Stimulated activated CD4-positive, alpha-beta T cell treated with anti-CD3 and anti-CD28 coated beads, Interleukin-12 subunit alpha, Interleukin-12 subunit beta, amount 100 ng/mL, for 4 hours (primary cell): ENCODE measurements at places on chromosomes 11 and 22.

GRCh38 chr11:1772270-1773130 lies 8.8 kb upstream of the CTSD start:
- DNase-seq: peak; percentile 42

- DNase-seq: no peak
Observed at GRCh38 chr11:7414973-7415817, 70.1 kb upstream of the OLFML1 start.

DNA sequence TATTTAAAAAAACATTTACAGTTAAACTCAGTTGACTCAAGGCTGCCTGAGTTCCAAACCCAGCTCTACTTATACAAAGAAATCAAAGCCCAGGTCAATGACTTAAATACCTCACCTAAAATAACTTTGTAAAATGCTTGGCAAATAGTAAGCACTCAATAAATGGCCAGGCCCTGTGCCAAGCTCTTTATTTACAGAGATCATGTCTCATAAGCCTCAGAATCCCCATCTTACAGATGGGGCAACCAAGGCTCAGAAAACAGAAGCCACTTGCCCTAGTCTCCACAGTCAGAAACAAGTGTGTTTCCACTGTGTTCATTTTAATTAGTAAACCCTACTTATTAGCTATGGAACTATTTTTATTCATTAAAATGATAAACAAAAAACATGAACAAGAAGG lies 30.5 kb upstream of the TTC28 start:
- no peak for DNase-seq

- DNase-seq: no peak
Observed at GRCh38 chr11:103110391-103110790, 1.2 kb downstream of the DYNC2H1 start.

- no peak for DNase-seq
Observed at GRCh38 chr11:57397394-57397990, 7.0 kb upstream of the PRG2 start.

DNA sequence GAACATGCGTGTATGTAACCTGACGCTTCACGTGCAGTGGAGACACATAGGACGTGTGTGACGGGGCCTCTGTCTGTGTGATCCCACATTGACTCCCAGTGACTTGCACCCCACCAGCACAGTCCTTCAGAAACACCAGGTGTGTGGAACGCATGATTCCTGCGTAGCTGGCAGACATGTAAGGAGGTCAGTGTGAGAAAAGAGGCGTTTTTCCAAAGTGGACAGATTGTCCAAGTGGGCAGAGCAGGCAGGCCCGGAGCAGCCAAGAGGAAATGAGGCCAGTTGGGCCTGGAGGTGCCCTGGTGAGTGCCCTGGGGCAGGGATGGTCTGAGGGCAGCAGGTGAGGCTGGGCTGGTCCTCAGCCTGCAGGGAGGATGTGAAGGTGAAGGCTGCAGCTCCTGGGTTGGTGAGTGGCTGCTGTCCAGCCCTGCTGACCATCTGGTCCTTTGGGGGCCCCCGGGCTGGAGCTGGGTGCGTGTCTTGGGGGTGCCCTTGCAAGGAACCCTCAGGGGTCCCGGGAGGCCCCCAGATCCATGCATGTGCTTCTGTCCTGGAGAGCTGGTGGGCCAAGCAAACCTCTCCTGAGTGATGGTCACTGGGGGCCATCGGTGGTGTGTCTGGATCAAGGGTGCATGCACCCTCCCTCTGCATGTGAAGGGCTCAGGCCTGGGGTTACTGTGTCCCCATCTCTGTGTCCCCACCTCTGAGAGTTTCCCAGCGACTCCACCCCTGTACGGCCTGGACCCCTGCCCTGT lies 26.6 kb downstream of the SHANK3 start:
- no peak for DNase-seq

GRCh38 chr11:112281726-112282125 lies 21.1 kb upstream of the PLET1 start:
- DNase-seq: no peak

DNA sequence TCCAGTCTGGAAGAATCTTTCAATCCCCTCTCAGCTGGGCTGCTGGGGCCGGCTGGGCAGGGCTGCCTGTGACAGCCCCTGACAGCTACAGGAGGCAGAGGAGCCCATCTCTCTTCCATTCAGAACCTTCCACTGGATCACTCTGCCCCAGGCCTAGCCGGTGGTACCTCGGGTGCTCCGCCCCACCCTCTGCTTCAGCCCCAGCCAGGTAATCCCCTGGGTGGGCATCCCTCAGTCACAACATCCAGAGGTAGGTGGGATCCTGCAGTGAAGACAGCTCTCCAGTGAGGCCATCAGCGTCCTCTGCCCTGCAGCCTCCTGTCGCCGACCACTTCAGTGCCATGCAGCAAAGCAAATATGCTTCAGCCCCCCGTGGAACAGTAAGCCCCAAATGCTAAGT lies 223.7 kb downstream of the DSCAML1 start:
- DNase-seq: no peak

DNA sequence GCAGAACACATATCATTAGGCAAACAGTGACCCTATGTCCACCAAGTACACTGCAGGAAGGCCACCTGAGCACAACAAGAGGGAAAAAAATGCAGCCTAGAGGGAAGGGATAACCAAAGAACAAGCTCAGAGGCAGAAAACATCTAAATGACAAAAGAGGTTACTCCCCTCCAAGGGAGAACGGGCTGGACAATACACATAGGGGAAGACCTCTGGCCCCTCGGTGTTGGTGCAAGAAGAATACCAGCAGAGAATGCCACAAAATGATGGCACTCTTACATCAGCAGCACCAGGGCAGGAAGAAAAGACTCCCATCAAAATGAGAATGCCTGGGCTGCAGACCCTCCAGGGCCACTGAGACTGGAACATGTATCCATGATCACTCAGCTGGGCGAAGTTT lies 66.6 kb upstream of the OPCML start:
- no peak for DNase-seq

DNA sequence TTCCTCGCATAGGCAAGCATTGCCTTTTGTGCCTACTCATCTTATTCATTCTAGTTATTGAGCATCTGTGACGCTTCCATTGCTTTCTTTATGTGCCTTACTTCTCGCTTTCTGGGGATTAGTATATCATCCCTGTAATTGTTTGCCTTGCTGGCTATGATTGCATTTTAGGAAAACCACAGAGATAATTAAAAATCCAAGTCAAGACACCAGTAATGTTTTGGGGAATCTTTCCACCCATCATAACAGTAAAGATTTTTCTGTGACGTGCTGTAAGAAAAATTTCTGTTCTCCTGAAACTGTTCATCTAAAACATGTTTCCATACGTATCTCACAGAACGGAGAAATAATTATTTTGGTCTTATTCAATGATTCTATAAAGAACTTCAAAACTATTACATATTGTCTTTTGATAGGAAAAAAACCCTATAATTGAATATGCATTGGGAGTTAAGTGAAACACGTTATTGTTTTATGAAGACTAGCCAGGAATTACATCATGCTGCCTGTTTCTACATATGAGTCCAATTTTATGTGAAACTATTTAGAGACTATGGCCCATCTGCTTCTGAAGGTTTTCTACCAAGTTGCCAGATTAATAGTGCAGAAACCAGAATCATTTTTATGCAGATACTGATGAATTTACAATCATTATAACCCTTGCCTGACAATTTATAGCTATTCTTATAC lies 133.7 kb upstream of the FIBIN start:
- no peak for DNase-seq

DNA sequence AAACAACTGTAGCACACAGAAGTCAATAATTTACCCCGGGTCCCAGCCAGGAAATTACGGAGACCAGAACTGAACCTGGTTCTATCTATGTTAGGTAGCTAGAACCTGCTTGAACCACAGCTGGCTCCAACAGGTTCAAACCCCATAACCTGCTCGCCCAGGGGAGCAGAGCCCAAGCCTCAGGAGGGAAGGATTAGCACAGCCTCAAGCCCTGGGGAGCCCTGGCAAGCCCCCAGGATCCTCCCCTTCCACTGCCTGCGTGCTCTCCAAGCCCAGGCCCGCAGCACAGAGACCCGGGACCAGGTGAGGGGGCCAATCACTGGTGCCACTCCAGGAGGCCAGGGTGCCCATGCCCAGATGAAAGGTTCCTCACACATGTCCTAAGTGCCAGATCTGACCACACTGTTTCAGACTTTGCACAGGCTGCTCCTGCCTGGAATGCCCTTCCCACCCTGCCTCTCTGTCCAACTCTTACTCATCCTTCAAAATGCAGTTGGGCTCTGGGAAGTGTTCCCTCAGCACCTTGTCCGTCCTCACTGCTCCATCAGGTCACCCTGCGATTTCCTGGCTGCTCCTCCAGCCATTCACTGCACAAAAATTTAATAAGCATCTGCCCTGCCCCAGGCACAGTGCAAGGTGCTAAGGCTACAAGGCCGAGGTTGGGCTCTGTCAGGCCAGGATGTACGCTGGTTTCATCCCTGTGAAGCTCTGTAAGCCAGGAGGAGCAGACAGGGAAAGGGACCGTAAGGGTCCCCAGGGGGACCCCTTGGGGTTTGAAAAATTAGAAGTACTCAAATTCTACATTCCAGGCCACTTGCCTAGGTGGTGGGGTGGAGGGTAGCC lies 32.2 kb downstream of the ARRB1 start:
- no peak for DNase-seq

DNA sequence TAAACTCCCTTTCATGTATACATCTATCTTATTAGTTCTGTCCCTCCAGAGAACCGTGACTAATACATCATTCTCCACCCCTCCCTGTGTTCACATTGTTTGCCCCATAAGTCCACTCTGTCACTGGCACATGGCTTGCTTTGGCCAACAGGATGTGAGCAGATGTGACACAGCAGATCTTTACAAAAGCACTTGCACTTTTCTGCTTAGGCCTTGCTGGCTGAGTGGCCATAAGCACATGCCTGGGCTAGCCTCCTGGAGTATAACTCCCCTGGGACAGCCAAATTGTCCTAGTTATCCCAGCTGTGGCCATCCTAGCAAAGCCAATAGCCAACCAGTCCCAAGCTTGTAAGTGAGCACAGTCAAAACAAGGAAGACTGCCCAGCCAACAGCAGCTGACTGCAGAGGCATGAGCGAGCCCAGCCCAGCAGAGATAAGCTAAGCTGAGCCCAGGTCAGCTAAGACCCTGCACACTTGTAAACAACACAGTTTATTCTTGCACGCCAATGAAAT lies 9.7 kb upstream of the RCN1 start:
- no peak for DNase-seq

GRCh38 chr11:95076416-95076815 lies 9.7 kb downstream of the SRSF8 start:
- no peak for DNase-seq

DNA sequence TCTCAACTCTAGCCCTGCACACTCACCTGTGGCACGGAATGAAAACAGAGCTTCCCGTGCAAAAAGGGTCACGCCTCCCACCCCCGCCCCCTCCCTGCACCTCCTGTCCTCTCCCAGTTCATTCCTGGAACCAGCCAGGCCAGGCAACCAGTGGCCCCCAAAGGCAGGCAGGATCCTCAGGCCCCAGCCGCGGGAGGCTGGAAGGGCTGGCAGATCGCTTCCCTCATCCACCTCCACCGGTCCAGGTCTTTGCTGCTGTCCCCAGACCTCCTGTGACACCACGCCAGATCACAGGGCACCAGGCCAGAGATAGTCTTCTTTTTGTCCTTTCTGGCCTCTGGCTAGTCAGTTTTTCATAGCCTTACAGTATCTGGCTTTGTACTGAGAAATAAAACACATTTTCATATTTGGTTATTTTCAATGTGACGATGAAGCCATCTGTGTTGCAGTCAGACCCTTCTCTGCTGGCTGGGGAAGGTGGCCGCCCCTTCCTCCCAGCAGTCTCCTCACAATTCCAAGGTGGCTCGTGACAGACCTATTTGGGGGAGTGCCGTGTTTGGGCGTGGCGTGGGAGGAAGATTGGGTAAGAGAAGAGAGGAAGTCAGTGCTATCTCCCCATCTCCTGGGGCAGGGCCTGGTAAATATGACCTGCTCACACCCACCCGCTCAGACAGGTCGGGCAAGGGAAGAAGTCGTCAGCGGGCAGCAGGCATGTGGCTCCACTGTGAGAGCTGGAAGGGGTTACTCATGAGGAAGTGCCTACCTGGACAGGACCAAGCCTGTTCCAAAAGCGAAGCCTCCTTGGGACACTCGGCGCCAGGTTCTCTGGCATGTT lies 9.1 kb downstream of the SSH3 start:
- DNase-seq: no peak

GRCh38 chr11:2263071-2263565 lies 7.3 kb downstream of the ASCL2 start:
- no peak for DNase-seq

GRCh38 chr11:35944503-35945136 lies 758 bp downstream of the LDLRAD3 start:
- DNase-seq: no peak

DNA sequence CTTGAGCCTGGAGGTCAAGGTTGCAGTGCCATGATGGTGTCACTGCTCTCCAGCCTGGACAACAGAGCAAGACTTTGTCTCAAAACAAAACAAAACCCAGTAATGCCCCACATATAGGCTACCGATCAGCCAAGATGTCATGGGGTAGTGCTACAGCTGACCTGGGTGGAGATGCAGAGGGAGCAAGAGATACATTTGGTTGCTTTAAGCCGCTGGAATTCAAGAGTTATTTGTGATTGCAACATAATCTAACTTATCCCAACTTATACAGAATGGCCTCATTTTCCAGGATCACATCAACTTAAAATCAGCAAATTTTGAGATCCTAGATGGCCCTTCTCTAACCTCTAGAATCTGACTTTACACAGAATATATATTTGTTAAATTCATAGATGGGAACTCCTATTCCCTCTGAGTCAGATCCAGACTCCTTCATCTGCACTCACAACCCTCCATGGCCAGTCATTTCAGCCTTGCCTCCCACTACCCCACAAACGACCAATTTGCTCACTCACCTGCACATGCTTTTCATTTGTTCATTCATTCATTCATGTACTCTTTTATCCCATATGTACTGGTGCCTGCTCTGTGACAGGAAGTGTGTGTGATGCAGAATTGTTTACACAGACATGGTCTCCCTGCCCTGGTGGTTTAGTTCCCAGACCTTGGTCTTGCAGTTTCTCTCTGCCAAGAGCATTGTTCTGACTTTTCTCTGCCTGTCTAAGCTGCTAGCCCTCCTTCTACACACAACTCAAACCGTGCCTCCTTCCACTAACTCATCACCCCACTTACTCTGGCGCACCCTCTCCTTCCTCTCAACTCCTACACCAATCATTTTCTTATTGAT lies 24.1 kb upstream of the APLNR start:
- DNase-seq: no peak

DNA sequence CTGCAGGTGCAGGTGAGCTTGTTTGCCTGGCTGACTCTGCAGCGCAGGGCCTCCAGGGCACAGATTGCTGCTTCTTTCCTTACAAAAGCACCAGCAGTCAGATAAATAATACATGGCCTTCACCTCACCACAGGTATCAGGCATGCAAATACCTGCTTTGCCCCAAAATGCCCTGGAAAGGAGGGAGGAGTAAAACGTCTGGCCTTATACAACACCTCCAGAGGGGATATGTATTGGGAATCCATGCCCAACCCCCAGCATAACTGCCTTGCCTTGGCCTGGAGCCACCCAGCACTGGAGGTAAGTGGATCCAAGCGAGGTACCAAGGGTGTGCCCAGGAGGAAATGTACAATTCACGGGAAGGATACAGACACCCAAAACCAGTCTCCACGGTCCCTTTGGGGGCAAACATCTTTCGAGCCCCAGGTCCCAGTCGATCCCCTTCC lies 860 bp downstream of the TMEM184B start:
- DNase-seq: no peak
